ENCODE measurements at places on chromosomes 16 and 17.

DNA sequence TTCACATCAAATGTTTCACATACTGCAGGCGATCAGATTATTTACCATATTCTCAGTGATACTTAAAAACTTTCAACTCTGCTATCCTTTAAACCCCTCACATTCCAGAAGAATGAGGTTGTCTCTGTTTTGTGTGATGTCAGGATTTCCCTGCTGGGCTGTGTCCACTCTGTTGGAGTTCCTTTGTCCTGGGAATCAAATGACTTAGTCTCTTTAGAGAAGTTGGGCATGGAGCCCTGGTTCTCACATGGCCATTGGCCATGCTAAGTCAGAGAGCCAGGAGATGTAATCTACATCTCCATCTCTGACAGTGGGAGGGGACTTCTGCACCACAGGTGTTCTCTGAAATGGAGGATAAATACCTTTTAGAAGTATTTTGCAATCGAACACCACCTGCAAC is 205.1 kb upstream of the MAF start:
- no peak for DNase-seq

GRCh38 chr16:24524855-24525677 is 14.3 kb upstream of the RBBP6 start:
- no peak for DNase-seq

- peak; percentile 83 for DNase-seq
Measured at GRCh38 chr16:67246081-67246755, 1.1 kb downstream of the FHOD1 start.

DNA sequence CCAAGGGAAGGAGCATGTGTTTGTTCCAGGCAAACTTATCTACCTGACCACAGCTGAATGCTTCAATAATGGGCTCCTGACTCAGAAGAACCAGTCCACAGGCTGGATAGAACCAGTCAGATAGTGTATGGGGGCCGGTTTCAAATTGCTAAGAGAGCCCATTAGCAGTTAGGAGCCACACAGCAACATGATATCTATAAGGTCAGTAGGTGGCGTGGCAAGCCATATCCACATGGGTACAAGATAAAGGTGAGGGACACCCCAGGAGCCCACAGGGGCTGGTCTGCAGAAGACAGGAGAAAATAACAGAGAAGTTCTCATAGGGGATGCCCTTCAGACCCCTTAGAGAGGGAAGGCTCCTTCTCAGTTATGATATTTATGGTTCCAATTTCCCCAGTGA is 31.6 kb upstream of the CDRT15 start:
- DNase-seq, result no peak

GRCh38 chr17:30344283-30345088 is 10.6 kb upstream of the TMIGD1 start:
- peak; percentile 45 for DNase-seq

GRCh38 chr17:81630274-81630673 is 6.6 kb downstream of the NPLOC4 start:
- DNase-seq, result no peak

GRCh38 chr17:82596837-82597672 is 51.2 kb downstream of the WDR45B start:
- DNase-seq, result no peak

GRCh38 chr16:56193951-56194726 is 2.9 kb downstream of the GNAO1 start:
- peak; percentile 44 for DNase-seq

GRCh38 chr16:87025676-87026075 is 291.5 kb downstream of the C16orf95 start:
- DNase-seq, result no peak

DNA sequence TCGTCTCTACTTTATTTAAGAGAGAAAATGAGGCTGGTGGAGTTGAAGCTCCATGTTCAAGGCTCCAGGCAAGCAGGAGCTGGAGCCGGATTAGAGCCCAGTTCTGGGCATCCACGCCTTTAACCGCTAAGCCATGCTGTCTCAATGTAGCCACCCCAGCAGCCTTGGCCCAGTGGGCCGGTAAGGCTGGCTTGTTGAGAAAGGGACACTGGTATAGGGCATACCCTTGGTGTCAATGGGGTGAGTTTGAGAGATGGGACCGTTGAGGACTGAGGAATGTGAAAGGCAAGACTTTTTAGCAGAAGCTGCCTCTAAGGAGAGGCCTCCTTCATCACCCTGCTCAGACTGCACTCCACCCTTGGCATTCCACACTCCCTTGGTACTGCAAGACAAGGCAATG is 147.4 kb downstream of the CYLD start:
- DNase-seq, result no peak

DNA sequence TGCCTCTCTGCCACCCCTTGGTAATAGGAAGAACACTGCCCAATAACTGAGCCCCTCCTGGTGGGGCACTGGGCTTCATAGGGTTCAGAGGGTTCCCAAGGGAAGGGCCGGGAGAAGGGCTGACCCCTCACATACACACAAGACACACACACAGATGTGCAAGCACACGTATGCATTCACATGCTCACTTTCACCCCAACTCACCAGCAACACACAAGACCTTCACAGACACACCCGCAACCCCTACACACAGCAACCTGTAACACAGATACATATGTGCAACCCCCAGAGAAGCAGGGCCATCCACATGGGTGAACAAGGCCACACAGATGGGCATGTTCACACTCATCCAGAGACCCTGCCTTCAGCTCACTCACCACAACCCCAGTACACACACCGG is 225.1 kb downstream of the ZNF423 start:
- no peak for DNase-seq

DNA sequence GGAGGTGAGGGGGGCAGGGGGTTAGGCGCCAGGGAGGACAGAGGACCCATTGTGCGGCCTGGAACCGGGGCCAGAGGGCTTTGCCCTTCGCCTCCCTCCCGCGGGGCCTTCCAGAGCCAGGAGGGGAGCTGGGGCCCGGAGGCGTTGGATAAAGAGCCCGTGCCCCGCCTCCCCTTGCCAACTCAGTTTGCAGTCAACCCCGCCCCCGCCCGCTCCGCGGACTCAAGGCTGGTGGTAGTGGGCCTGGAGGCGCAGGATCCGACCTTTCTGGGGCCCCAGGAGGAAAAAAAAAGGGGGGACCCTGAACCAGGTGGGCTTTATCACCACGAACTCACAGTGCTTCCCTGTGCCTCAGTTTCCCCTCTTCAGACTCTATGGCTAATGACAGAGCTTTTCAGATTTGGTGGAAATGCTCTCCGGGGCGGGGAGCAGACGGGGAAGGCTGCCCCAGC is 2.0 kb upstream of the SPHK1 start:
- DNase-seq, result no peak

DNA sequence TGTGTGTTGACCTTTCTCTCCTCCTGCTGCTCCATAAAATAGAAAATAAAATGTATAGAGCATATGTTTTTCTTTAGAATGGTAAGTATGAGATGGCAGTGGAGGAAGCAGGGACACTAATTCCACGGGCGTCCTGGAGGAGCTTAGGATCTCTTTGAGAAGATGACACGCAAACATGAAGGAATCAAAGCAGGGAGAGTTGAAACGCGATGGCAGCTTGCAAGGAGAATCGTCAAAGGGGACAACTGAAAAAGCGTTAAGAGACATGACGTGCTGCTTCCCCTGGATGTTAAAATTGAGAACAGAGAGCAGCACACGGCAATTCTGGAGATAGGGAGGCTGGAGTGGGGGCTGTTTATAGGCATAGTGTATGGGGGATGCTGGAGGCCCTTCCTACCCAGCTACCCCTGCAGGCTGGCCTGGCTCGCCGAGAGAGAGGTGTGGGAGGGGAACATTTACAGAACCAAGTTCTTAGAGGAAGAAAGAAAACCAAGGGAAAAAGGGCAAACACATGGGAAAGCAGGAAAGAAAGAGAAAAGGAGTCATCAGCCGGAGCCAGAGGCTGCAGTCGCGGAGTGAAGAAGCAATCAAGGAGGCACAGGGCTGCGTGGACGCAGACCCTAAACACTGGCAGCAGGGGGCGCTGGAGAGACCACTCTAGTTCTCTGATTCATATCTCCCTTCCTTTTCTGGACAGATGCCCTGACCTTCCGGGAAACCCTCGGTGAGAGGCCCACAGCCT is 55.8 kb downstream of the MYH13 start:
- DNase-seq, result peak; percentile 45

- no peak for DNase-seq
Measured at GRCh38 chr17:36512641-36513040, 22.0 kb downstream of the MYO19 start.

DNA sequence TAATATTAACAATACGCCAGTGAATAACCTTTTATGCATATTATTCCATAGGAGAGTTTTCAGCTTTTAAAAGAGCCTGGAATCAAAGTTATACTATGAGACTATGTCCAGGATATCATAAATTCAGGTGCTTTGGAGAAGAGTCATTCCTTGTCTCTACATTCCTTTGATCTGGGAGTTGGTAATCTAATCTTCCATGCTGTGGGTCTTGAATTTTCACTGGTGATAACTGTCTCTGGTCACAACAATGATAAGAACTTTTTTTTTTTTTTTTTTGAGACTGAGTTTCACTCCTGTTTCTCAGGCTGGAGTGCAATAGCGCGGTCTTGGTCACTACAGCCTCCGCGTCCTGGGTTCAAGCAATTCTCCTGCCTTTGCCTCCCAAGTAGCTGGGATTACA is 50.8 kb downstream of the CHD9 start:
- no peak for DNase-seq

GRCh38 chr16:58467905-58468304 is 32.0 kb upstream of the NDRG4 start:
- DNase-seq, result no peak

- no peak for DNase-seq
Measured at GRCh38 chr17:17748179-17748578, 66.9 kb downstream of the RAI1 start.

- DNase-seq, result no peak
Measured at GRCh38 chr17:58755269-58755576, 431 bp upstream of the PPM1E start.

GRCh38 chr16:75279305-75279704 is 27.9 kb upstream of the BCAR1 start:
- DNase-seq, result peak; percentile 90

DNA sequence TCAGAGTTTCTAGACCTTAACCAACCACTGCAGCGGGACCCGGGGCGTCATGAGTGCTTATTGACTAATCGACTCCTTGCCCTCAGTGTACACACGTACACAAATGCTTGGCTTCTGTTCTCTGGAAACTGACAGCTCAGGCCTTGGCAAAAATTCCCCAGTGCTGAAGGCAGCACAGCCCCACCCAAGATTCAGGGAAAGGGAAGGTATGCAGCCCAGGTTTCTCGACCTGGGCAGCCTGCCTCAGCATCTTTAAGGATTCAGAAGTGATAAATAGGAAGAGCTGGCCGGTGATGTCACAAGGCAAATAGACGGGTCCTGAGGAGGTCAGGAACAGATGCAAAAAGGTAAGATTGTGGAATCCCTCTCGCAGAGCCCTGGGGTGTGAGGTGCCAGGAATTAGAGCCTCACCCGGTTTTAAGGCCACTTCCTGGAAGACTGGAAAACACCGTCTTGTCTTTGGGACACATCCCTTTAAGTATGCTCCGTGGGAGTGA is 9.0 kb upstream of the CDH3 start:
- no peak for DNase-seq

DNA sequence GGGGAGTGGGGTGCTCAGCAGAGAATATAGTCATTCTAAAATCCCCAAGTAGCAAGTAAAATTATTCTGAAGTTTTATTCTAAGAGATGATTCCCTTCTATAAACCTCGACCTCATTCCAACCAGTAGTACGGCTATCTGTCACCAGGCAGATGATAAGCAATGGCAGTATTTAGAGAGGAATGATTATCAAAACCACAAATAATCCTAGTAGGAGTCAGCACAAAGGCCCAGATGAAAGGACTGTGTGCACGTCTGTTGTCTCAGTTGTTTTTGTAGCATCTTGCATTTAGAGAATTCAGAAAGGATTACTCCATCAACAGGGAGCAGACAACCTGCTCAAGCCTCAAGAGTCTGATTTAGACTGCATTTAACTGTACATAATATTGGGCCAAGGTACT is 21.2 kb downstream of the EZH1 start:
- DNase-seq, result no peak

- no peak for DNase-seq
Measured at GRCh38 chr16:66925322-66925840, at the start of gene RRAD. Gene RRAD (minus strand): TSS chr16:66925535. CDS start chr16:66925179, 356 bp downstream.

- DNase-seq, result no peak
Measured at GRCh38 chr16:72023962-72024361, 15.4 kb downstream of the DHODH start.

- DNase-seq, result peak; percentile 59
Measured at GRCh38 chr17:73255671-73256181, 6.0 kb downstream of the CPSF4L start.

DNA sequence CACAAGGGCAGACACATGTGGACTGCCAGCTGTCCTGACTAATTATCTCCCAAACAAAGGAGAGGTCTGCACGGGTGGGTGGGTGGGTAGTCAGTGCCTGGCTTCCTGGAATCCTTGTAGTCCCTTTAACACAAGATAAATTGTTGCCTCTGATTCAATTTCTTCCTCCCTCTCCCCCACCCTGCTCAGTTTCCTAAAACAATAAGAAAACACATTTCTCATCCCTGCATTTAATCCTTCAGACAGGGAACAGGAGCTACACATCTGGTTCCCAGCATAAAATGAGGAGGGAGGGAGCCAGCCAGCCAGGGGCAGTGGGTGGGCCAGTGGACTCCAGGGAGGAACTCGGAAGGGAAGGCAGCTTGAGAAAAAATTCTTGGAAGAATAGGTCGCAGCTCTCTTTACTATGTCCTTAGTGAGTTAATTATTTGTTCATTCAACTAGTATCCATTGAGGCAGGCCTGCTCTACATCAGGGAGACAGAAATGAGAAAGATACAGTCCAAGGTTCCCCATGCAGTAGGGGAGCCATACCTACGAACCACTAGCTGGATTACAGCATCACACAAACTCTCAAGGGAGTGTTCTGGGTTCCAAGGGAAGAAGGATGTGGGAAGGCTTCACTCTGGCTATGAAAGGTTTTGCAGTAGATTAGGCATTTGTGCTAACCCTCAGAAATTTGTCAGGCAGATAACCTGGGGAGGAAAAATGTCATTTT is 58.3 kb downstream of the CCT6B start:
- no peak for DNase-seq

GRCh38 chr17:29138971-29139691 is 41.1 kb downstream of the MYO18A start:
- peak; percentile 85 for DNase-seq

DNA sequence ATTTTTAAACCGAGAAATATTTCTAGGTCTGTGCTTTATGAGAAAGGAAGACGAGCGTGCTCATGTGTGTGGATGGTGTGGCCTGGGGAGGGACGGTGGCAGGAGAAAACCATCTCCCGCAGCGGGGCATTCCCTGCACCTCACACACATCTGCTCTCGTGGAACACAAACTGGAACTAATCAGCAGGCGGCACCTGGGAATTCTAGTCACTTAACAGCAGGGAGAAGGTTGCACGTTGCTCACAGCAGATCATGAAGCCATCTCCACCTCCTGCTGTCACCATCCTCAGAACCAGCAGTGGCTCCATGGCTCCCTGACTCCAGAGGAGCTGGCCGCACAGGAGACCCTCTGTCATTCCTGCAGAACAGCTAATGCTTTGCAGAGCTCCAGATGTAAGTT is 35.2 kb downstream of the ADCY9 start:
- DNase-seq, result no peak

GRCh38 chr17:34850023-34850422 is 111.2 kb downstream of the CCT6B start:
- DNase-seq, result no peak
